ENCODE measurements at places on chromosomes 2 and 18. TPM values are rescaled to one million over a fixed set of nuclear protein-coding genes. Genes with fewer than 3 reads are reported as not detected.

Gene SCTR
- total RNA-seq = not detected

Gene TNP1
- total RNA-seq = not detected

DNA sequence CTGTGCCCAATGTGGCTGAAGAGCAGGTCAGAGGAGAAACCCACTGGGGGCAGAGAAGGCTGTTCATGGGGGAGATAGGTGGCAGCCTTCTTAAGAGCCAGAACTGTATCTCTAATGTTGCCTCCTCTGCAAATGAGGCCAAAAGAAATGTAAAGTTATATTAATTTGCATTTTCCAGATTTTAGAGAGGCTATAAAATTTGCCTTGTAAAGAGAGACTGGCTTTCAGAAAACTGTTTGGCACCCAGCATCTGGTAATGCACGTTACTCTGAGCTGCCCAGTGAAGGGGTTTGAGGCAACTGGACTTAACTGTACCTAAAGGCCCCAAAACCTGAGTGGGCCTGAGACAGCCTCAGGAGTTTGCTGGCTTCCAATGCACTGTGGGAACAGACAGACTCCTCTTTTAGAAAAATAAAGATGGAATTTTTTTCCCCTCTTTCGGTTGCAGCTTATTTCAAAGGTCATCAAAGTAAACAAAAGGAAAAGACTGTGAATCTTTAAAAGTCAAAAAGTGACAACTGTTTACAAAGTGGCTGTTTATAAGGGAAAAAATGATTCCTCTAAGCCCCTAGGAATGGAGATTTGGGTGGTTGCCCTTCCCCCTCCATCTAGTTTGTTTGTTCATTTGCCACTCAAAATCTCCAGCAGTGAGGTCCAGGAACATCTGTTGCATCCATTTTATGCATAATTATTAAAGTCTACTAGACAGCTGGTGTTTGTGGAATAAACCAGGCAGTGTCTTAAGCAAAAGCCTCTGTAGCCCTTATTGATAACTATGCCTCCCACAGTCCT is 132.2 kb upstream of the ZFP36L2 start:
- no peak overlapping the region for H3K4me3 ChIP-seq
- H3K27ac ChIP-seq = peak overlapping the region; percentile 0
- peaks cover 39% of the 10 kb centered on the region for H3K4me1 ChIP-seq
- no peak for DNase-seq

GRCh38 chr2:135037831-135038230 is 9.4 kb downstream of the MAP3K19 start:
- H3K27ac ChIP-seq = no peak overlapping the region
- no peaks in the 10 kb centered on the region for H3K36me3 ChIP-seq
- H3K27me3 ChIP-seq = peaks cover 16% of the 10 kb centered on the region
- no peak overlapping the region for H3K4me3 ChIP-seq
- no peak for DNase-seq

DNA sequence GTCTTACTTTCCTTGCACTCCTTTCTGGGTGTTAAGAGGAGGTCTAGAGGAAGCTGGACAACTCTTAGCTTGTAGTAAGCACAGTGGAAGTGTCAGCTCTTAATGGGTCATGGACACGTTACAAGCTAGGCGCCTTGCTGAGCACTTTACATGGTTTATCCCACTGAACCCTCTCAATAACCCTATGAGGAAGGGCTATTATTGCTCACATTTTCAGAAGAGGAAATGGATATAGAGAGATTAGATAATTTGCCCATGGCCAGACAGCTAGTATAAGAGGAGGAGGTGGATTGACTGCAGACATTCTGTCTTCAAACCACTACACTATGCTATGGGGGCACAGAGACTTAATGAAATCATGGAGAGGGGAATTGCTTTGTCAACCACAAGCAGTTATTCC is 8.3 kb upstream of the IL1RN start:
- H3K4me3 ChIP-seq = no peak overlapping the region
- H3K27ac ChIP-seq = no peak overlapping the region
- H3K27me3 ChIP-seq = peaks cover 41% of the 10 kb centered on the region

Data from chondrocyte (in vitro differentiated cells).